Stimulated activated CD4-positive, alpha-beta T cell treated with anti-CD3 and anti-CD28 coated beads, Interleukin-15, amount 100 ng/mL, for 48 hours (primary cell): ENCODE measurements at places on chromosomes 7 and 10.

- no peak for DNase-seq
Measured at GRCh38 chr7:111516612-111517011, 45.7 kb downstream of the IMMP2L start.

DNA sequence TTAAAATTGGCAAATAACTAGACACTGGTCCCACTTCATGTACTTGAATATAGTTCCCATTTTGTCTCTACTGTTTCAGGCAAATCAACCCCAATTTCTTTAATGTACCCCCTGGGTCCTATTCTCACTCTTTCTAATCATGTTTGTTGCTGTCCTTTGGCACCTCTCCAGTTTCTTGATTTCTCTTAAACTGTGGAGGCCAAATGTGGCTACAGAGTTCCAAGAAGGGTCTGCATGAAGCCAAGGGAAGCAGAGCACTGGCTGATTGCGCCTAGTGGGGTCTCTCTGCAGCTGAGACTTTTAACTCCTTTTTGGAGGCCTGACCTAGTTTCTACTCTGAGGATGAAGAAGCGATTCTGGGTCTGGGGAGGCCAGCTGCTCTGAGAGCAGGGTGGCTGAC lies 6.7 kb upstream of the ADAM12 start:
- DNase-seq, result no peak

DNA sequence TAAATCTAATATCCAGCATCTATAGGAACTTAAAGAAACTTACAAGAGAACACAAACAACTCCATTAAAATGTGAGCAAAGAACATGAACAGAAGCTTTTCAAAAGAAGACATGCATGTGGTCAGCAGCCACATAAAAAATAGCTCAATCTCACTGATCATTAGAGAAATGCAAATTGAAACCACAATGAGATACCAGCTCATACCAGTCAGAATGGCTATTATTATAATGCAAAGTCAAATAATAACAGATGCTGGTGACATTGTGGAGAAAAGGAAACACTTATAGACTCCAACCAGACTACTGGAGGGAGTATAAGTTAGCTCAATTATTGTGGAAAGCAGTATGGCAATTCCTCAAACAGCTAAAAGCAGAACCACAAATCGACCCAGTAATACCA lies 1314.5 kb downstream of the XPNPEP1 start:
- no peak for DNase-seq

DNA sequence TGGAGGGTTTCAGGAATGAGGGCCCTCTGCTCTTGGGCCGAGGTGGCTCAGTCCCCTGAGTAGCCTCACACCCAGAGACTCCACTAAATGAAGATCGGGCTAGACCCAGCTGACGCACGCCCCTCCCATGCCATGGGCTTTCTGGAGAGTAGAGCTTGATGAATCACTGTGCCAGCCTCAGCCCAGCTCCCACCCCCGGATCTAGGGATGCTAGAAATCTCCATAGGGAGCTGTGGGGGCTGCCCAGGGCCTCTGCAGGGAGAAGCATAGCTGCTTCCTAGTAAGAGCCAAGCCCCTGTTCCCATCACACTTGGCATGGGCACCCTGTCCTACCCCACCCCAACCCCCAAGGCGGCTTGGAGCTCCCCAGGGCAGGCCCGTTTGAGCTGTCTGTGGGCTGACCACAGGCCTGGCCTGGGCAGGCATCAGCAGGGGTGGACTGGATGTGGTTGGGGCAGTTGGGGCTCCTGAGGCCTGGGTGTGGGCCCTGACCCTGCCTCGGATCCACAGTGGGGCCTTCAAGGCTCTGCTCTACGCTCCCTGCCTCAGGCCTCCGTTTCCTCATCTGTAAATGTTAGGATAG lies 121.2 kb downstream of the ZMIZ1 start:
- no peak for DNase-seq

- DNase-seq, result no peak
Measured at GRCh38 chr10:82091413-82091812, 216.4 kb downstream of the NRG3 start.

- no peak for DNase-seq
Measured at GRCh38 chr7:137670222-137671064, 176.3 kb downstream of the DGKI start.

DNA sequence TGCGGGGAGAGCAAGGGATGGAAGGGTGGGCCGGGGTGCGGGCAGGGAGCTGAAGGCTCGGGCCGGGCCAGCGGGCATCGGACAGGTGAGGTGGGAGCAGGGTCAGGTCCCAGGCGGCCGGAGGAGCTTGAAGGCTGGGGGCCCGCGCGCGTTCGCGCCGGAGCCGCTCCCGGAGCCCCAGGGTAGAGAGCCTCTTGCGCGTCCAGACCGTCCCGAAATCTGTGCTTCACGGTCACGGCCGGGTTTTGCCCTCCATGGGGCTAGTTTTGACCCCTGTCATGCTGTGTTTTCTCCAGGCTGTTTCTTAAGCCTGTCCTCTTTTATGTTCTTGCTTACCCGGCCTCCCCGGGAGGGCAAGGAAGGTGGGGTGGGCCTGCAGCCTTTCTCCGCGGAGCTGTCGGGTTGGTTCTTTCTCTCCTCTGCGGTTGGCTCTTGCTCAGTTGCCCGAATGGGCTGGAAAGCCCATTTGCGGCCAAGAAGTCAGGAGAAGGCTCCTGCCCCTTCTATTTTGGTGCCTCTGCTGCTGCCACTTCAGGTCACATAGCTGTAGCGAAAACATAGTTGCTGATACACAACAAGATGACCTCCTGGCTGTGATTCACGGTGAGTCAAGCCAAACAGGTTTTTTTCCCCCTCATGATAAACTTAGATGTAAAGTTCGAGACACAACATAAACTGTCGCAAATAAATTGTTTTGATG lies 650 bp downstream of the UBE2D1 start:
- no peak for DNase-seq
